CD4-positive, alpha-beta T cell treated with Interleukin-2 at 100 ng/mL for 4 hours (primary cell): ENCODE measurements at places on chromosomes 4 and X.

GRCh38 chr4:131337936-131338335, 1811.2 kb upstream of the PCDH10 start:
- DNase-seq: no peak

GRCh38 chr4:168794881-168795280, 215.2 kb downstream of the CBR4 start:
- DNase-seq: no peak

GRCh38 chrX:118016422-118016821, 100.2 kb downstream of the KLHL13 start:
- no peak for DNase-seq

DNA sequence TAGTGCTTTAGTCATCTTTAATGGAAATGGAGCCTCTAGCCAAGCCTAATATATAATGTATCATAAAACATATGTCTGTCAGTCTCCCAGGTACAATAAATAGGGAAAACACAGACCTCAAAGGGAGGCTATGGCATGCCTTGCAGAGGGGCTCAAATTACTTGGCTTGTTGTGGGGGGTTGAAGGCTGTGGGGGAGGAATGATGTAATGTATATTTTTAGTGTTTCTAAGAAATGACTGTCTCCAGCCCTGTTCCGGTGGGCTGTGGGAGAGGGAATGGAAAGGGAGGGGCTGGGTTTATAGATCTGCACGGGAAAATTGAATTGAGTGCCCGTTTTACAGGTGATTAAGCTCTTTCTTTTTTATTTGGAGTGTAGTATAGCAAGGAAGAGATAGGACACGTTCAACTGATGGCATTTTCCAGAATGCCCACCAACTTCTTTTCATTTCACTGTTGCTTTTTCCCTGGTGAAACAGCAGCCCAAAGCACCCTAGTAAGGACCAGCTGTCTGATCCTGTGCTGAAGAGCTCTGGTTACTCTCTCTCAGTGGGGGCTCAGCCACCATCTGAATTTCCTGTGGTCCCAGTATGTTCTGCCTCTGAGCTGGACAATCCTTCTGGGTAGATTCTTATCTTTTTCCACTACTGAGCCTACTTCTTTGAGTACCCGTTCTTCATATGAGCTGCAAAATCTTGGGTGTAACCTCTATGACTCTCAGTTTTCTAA, 220.7 kb upstream of the CASK start:
- DNase-seq: no peak

DNA sequence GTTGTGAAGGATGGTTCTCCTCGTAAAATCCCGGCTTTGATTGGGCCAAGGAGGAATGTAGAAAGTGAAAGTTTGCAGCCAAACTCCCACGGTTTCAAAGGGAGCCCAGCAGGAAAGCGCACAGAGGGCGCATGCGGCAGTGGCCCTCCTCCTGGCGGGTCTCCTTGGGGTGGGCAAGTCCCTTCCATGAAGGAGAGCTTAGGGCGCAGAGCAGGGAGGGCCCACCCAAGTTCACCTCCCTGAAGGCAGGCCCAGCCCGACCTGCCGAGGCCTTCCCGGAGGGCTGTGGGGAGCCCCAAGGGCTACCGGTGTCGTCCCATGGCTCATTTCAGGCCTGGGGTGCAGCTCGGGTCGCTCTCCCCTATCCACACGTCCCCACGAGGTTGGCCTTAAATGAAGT, 2.0 kb downstream of the PDZD4 start:
- no peak for DNase-seq

DNA sequence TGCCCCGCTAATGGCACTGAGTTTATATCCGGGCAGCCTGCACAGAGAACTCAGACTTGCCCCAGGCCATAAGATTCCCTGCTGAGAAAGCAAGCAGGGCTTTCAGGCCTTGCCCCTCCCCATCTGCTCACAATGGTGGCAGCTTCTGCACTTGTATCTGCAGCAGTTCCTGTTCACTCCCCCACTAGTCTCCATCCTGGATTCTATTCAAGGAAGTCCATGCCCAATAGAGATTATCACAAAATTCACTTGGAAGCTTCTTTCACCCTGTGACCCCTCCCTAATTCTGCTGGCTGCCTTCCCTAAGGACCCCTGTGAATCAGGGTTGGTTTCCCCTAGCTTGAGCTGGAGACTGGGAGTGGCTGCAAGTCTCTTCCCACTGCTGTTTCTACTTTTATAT, 34.5 kb upstream of the UCP1 start:
- no peak for DNase-seq

- DNase-seq: no peak
These were observed 477.0 kb downstream of the INPP4B start for GRCh38 chr4:142369141-142369540.

GRCh38 chrX:7690842-7691241, 152.1 kb upstream of the VCX start:
- no peak for DNase-seq

DNA sequence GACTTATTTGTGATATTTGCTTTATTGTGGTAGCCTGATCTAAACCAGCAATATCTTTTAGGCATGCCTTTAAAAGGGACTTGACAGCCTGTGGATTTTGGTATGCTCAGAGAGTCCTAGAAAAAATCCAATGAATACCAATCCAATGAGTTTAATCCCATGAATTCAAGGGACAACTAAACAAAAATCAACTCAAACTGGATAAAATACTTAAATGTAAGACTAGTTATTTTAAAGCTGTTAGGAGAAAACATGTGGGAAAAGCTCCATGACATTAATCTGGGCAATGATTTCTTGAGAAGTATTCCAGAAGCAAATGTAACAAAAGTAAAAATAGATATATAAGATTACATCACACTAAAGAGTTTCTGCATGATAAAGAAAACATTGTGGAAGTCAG, 711.5 kb upstream of the PITX2 start:
- DNase-seq: no peak

DNA sequence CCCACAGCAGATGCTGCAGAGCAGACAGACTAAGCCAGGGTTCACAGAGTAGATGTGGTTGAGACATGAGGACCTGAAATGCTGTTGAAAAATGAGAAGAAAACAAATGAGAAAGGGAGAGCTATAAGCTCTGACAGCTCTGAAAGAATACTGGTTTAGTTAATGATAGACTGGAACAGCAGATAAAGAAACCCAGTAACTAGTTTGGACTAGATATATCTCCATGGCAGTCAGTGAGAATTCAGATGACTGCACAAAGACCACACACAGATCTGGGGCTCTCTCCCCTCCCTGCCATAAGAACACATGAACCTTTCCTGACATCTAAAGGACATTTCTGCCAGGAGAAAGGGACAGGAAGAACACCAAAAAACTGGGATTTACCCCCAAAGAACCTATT, 8.2 kb downstream of the NAA11 start:
- DNase-seq: no peak

DNA sequence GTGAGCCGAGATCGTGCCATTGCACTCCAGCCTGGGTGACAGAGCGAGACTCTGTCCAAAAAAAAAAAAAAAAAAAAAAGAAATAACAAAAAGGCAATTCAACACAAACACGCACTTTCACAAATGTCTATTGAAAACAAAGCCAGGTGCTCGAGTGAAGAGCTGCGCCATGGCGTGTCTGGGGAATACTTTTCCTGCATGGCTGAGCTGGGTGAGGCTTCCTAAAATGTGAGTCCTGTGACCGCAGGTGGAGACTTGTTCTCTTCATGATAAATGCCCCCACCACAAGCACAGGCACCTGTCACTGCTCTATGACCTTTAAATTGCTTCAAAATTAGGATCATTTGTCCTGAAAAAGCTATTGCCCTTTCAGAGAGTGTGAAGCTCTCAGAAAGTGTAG, 4.0 kb upstream of the ABLIM2 start:
- DNase-seq: no peak

DNA sequence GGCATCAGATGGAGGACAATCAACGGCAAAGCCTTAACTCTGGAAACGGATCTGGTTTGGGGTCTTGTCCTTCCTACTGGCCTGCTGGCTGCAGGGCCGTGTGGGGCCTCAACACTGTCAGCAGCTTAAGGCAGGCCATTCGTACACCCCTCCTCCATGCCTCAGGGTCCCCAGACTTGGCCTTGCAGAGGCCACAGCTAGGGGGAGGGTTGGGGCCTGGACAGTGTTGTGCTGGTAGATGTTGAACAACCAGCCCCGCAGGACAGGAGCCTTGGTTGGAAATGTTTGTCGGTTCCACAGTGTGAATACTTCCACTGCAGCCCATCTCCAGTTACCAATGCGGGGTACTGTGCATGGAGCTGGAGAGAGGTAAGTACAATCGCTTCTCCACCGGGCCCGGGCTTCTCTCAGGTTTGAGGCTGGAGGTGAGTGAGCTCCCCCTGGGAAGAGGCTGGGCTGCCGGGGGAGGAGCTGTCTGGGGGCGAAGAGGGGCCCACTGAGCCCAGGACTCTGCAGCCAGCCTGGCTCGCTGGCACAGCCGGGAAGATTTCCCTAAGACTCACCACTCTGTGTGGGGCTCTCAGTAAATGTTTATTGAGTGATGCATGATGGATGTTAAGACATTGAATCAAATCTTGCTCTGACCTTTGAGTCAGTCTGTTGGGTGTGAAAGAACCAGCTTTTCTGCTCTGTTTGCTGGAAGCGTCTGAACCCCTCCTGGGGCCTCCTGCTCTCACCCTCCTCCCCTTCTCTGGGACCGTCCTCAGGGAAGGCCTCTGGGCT, 19.7 kb upstream of the GPR78 start:
- DNase-seq: no peak

GRCh38 chr4:139556724-139557555, 921 bp upstream of the SETD7 start:
- DNase-seq: peak; percentile 46

GRCh38 chrX:16870862-16871815, 977 bp upstream of the RBBP7 start:
- no peak for DNase-seq

GRCh38 chr4:101823864-101824263, 33.3 kb downstream of the BANK1 start:
- DNase-seq: no peak

DNA sequence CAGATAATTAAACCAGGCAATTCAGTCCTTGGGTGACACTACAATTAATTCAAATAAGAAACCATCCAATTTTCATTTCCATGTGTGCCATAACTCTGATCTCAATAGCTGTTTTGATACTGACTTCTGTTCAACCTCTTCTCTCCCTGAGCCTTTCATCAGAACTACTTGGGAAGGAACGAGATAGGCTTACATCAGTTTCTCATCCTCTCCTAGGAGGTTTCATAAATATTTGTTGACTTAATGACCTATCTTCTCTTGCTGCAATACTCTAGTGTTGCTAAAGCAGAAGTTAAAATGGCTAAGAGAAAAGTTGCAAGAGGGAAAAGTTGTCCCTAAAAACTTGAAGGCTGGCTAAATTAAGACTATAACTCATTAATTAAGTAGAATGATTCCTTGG, 41.8 kb downstream of the PRKG2 start:
- no peak for DNase-seq

GRCh38 chr4:140042634-140043033, 111.3 kb downstream of the MAML3 start:
- no peak for DNase-seq

DNA sequence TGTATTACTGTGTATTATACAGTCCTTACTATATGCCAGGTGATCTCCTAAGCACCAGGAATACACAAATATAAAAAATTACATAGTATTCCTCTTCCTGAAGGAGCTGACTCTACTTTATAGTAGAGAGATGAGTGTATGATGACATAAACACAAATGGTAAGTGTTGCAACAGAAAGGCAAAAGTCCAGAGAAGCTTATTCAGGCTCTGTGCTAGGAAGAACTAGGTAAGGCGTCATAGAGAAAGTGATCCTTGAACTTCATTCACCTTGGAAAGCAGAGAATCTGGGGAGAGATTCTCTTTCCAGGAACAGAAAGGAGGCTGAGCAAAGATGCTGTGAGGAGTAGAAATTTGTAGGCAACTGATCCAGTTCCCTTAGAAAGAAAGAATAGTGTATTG, 115.0 kb upstream of the KCNIP4 start:
- DNase-seq: no peak

DNA sequence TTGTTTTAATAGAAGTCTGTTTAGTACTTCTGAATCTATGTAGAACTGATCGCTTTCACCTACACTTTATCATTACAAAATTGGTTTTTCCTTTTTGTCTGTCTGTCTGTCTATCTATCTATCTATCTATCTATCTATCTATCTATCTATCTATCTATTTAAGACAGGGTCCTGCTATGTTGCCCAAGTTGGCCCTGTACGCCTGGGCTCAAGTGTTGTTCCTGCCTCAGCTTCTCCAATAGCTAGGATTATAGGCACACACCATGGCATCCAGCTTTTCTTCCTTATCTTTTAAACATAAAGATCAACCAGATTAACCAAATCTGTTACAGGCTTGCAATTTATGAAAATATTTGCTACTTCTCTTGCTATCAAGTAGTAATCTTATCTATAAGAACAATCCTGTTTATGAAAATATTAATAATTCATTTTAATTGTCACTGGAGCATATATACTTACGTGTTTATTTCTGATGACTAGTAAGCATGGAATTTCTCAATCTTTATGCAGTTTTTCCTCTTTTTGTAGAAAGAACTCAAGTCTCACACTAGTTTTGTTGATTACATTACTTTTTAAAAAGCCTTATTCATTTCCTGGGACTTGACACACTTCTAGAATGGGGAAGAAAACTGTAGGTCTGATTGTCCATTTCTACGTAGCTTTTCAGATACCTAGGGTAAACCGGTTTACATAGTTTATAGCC, 24.5 kb downstream of the KIAA0232 start:
- DNase-seq: no peak

GRCh38 chr4:30721185-30722091, 1.3 kb downstream of the PCDH7 start:
- DNase-seq: no peak

DNA sequence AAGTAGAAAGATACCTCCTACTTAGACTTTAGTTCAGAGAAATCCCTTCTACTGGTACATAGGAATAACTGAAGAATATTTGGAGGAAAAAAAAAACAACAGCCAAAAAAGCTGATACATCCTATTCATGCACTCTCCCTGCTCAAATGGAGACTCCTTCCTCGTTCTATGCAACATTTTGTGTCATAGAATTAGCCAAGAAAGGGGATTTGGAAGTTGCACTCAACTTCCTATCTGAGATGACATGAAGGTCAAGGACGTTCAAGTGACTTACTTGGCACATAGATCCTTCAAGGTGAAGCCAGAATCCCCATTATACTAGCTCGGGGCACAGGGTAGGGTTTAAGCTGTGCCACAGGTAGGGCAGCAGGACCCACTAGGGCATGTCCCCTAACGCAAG, 56.2 kb upstream of the S100G start:
- no peak for DNase-seq

GRCh38 chr4:160350944-160351343, 1248.1 kb downstream of the RAPGEF2 start:
- no peak for DNase-seq
